ENCODE measurements at places on chromosomes 4 and X. TPM values are rescaled to one million over a fixed set of nuclear protein-coding genes. Genes with fewer than 3 reads are reported as not detected.

The BCAP31 gene
- 400 TPM for total RNA-seq

- no peak for DNase-seq
Observed at GRCh38 chr4:78945651-78946179, 6.5 kb upstream of the PAQR3 start.

DNA sequence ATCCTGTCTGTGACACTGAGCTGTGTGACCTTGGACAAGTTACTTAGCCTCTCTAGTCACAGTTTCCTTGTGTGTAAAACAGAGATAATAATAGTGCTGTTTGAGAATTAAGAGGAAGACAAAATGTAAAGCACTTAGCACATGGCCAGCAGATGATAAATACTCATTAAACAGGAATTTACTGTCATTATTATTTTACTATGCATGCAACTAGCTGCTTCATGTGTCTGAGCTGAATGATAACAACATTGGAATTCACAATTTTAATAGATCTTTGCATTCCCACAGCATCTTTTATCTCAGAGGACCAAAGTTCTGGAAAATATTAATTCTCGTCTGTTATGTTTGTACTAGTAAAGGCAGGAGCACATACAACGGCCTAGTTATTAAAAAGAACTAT, 79.2 kb upstream of the TET2 start:
- DNase-seq, result no peak

DNA sequence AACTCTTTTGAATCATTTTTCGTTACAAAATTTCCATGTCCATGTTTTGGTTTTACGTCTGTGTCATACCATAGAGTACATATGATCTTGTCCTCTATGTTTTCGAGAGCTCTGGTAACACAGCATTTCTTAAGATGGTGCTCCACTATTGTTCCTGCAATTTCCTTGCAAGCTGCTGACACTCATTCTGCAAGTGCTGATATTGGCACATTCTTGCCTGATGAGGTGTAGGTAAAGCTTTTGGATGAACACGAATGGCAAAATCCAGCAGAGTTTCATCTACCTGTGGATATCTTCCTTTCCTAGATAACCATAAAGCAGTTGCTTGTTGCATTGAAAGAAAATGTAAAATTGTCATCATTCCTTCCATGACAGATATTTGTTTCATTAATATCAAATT, 41.3 kb downstream of the MAGEB17 start:
- no peak for DNase-seq
